ENCODE measurements at places on chromosomes 2 and 18. TPM values are rescaled to one million over a fixed set of nuclear protein-coding genes. Genes with fewer than 3 reads are reported as not detected.

The VWA3B gene
- total RNA-seq = 3.2 TPM

The FLACC1 gene
- total RNA-seq = 1.7 TPM

The HMSD gene
- 2.7 TPM for total RNA-seq

The GATA6 gene
- total RNA-seq = 0.47 TPM

The LHCGR gene
- total RNA-seq = 0.05 TPM

The MARCHF4 gene
- under 0.01 TPM for total RNA-seq

The SH3RF3 gene
- 3.2 TPM for total RNA-seq

The DNAJB2 gene
- 27.0 TPM for total RNA-seq

The ITGB6 gene
- 0.33 TPM for total RNA-seq

The RRM2 gene
- total RNA-seq = 79.0 TPM

The GKN1 gene
- 1.4 TPM for total RNA-seq

- DNase-seq = no peak
Observed at GRCh38 chr18:35122586-35123224, 81.5 kb downstream of the MAPRE2 start.

DNA sequence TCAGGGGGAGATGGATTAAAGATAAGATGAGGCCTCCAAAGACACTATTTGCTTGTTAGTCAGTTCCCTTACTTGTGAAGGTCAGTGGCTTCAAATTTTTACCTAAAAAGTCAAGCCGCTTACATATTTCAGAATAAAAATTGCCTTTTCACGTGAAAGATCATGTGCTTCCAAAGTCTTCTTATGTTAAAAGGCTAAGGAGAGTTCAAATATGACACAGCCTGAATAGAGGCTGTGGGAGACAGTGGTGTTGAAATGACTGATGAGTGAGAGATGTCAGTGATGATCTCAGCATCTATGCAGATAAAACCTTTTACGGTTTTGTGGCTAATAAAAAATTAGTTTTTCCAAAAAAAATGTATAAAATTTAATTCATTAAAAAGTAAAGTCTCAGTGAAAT, 40.5 kb downstream of the UPP2 start:
- no peak for DNase-seq

DNA sequence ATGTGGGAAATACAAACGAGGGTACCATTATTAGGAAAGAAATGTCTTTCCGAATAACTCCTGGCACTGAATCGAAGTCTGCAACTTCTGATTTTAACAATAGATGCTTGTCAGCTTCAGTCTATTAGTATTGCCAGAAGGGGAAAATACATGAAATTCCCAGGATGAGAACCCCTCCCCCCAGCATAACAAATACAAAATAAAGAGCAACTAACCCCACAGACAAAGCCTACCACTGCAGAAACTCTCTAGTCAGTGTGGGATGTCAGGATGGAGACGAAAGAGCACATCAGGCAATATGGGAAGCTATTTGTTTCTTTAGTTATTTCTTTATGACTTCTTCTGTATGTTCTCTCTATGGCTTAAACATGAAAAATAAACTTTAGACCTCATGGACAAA, 365.0 kb upstream of the CDH2 start:
- DNase-seq = no peak

DNA sequence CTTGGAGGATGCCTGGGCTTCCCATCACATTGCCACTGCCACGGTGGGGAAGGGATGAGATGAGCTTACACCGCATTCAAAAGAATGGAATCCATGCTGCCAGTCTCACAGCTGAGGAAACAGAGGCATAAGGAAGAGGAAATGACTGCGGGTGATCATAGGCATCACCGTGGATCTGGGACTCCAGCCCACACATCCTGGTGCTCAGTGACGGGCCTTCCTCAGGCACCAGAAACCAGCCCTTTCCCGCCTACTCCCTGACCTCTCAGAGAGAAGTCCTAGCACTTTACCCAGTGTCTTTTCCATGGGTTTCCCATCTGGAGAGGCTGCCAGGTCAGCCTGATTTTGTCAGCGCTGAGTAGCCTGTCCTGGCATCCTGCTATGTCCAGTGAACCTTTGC, 5.3 kb upstream of the PLB1 start:
- DNase-seq = no peak

- DNase-seq = no peak
Observed at GRCh38 chr18:2636126-2636631, 19.3 kb upstream of the SMCHD1 start.

GRCh38 chr2:237896507-237896892, 37.1 kb downstream of the RAMP1 start:
- no peak for DNase-seq

DNA sequence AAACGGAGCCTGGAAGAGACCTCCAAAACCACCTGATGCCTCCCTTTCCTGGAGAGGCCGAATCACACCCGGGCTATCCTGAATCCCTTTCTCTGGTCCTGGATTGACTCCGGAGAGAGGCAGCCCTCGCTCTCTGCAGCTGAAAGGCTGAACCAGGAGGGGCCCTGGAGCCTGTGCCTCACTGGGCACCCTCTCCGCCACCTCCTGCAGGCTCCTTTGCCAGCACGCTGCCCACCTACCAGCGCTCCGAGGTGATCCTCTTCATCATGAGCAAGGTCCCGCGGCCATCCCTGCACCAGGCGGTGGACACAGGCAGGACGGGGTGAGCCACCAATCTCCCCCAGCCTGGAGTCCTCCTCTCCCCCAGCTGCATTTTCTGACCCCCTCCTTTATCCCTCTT, 35.7 kb downstream of the POMC start:
- no peak for DNase-seq

DNA sequence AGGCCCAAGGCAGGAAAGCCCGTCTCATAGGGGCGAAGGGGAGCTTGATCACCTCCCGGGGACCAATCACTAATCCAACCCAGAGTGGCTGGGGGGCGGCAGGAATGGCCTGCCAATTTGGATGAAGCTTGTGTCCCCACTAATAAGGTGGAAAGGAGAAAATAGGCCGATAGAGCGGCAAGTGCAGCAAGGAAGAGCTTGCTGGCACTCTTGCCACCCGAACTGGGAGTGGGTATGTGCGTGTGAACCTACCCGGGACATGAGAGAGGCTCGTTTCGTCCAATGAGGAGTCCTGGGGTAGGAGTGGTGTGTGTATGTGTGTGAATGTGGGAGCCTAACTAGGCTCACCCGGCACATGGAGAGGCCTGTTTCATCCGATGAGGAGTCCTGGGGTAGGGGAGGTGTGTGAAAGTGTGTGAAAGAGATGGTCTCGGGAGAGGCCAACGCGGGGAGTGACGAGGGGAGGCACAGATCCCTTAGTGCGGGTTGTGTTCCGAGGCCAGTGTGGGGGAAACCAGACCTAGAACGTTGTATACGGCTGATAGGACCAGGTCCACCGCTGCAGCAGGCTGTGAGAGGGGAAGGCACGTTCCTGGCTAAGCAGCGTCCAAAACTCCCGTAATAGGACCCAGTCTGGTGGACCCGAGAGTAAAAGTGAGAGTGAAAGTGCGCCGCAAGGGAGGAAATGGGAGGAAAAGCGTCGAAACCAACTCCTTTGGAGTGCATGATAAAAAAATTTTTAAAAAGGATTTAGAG, 47.1 kb upstream of the SELENOI start:
- DNase-seq = peak; percentile 48

DNA sequence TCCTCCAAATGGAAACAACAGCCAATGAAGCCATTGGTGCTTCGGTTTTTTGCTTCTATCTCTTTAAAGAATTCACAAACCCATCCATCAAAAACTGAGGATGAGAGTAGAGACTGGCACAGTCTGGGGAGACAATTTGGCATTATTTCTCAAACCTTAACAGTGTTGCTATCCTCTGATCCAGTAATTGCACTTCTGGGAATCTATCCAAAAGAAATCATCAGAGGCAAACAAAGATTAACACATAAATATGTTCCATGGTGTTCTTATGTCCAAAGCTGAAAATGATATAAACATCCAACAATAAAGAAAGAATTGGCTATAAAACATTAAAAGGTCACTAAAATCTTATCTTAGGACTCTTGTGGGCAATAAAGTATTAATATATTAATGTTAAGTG, 35.1 kb downstream of the REEP1 start:
- DNase-seq = no peak

- no peak for DNase-seq
Observed at GRCh38 chr2:233243348-233243747, 8.1 kb upstream of the ATG16L1 start.

DNA sequence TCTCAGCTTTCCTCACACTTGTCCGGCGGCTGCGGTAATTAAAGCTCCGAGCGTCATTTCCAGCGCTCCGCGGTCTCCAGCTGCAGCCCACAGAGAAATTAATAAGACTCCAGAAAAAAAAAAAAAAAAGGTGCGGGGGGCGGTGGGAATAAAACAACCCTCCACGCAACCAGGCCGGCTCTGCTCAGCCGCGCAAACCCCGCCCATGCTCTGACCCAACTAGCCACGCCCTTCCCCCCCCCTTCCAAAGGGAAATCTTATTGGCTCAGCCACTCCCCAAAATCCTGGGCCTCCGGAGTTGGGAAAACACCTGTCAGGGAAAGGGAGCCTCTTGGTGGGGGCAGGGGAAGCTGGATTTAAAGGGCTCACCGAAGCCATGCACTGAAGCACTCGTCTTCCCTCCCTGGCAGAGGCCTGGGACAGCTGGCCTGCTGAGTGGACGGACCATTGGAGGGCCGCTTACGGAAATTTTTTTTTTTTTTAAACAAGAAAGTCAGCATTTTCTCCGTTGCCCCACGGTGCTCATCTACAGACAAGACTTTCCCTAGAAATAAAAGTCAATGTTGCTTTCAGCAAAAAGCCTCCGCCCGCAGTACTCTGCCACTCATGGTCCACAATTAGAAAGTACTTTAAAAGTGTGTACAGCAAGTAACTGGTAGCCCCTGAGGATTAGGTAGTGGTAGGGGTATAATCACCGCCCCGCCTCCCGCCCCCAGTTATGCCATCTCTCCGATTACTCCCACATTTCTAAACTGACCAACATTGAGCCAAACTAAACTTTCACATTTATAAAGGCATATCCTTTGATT, 674 bp upstream of the ERBB4 start:
- DNase-seq = no peak

GRCh38 chr2:62738981-62739936, 33.7 kb downstream of the EHBP1 start:
- no peak for DNase-seq

DNA sequence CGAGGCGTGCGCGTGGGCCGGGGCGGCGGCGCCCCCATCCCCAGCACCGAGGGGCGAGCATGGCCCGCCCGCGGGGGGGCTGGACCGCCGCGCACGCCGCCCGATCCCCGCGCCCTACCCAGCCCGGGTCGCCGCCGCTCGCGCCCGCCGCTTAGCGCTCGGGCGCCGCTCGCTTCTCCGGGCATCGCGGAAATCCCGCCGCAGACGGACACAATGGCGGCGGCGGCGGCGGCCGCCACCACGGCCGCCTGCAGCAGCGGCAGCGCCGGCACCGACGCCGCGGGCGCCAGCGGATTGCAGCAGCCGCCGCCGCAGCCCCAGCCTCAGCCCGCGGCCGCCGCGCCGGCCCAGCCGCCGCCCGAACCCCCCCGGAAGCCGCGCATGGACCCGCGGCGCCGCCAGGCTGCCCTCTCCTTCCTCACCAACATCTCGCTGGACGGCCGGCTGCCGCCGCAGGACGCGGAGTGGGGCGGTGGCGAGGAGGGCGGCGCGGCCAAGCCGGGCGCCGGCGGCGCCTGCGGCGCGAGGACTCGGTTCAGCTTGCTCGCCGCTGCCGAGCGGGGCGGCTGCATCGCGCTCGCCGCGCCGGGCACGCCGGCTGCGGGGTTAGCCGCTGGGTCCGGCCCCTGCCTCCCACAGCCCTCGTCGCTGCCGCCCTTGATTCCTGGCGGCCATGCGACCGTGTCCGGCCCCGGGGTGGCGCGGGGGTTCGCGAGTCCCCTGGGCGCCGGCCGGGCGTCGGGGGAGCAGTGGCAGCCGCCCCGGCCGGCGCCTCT, 453 bp downstream of the CABLES1 start:
- DNase-seq = no peak

- DNase-seq = peak; percentile 28
Observed at GRCh38 chr2:67650291-67651133, 253.4 kb downstream of the ETAA1 start.

DNA sequence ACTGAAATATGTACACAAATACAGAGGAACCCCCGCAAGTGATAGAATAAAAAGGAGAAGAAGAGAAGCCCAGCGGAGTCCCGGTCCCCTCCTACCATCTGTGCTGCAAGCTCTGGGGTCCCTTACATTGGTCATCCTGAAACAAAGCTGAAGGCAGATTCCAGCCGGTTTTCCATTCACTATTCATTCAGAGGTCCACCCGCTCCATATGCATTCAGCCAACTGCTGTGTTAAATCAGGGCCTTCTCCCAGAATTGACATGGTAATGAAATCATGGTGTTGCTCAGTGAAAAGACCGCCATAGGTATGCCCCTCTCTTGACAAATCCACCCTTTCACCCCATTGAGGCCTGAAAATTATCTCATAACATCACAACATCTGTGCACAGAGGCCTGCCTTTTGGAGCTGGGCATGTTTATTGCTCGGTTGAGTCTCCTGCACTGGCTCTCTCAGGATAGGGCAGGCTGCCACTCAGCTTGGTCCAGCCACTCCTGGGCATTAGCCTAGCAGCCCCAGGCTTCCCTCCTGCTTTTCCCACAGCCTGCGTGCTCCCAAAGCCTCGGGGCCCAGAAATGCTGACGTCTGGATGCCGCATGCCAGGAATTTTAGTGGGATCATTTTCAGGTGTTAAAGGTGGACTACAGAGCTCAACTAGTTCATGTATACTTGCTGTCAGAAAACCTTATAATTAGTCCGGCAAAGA, 39.3 kb upstream of the ID2 start:
- no peak for DNase-seq

DNA sequence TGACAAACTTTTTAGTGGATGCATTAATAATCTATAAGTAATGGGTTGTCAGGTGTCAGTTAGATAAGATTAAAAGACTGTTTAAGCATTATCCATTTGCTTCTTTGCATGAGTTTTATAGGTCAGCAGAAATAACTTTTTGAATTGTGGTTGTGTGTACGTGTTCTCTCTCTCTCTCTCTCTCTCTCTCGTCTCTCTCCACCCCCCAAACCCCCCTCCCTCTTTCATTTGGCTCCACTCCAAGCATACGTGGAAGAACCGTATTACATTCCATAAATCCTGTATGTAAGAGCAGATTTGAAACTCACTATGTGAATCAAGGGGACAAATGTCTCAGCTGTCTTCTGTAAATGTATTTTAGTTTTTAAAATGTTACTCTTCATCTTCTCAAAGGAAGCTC, 120.2 kb downstream of the MEIS1 start:
- DNase-seq = no peak

DNA sequence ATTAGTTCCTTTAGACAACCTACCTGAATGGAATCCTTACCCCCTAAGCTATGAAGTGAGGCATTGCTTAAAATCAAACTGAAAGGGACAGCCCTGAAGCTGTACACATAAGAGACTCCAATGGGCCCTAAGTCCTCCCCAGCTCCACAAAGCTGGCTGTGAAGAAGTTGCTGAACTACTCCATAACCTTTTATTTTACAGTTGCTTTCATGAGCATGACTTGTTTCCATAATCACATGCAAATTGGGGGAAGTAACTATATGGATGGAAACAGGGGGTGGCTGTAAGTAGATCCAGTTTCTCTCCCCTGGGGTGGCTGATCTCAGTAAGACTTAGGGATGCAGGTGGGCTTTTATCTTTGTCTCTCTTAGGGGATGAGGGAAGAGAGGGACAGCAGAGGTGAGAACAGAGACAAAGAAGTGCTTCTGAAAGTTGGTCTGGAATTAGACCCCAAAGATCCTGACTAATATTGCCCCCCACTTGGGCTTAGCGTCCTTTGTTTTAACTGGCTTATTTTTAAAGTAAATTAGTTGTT, 5.5 kb downstream of the FZD5 start:
- no peak for DNase-seq
